ENCODE measurements at places on chromosomes 3 and 15.

- no peak for DNase-seq
Measured at GRCh38 chr3:105598042-105598796, 231.5 kb downstream of the ALCAM start.

- DNase-seq = no peak
Measured at GRCh38 chr3:72342450-72342849, 505.8 kb downstream of the SHQ1 start.

DNA sequence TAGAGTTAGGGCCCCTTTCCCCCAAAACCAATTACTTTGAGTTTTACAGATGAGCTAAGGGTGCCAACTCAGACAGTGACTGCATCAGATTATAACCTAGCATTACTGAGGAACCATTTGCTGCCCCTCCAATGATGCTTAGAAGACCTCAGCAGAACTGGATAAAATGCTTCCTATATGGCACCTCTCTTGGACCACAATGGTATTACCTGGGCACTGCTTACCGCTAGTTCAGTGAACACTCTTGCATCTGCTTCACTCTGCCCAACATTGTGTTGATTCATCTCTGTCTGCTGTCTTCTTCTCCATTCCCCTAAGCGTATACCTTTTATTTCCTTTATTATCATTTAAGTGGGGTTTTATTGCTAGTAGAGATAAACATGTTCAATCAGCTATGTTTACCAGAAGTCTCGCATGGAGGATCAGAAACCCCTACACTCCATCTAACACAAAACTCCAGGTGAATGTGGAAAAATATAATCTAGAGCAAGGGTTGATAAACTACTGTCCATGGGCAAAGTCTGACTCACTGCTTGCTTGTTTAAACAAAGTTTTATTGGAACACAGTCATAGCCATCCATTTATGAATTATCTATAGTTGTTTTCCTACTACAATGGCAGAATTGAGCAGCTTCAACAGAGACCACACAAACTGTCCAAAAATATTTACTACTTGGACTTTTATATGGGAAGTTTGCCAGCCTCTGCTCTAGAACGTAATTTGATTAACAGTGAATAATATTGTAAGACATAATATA, 100.2 kb upstream of the PTX3 start:
- no peak for DNase-seq

DNA sequence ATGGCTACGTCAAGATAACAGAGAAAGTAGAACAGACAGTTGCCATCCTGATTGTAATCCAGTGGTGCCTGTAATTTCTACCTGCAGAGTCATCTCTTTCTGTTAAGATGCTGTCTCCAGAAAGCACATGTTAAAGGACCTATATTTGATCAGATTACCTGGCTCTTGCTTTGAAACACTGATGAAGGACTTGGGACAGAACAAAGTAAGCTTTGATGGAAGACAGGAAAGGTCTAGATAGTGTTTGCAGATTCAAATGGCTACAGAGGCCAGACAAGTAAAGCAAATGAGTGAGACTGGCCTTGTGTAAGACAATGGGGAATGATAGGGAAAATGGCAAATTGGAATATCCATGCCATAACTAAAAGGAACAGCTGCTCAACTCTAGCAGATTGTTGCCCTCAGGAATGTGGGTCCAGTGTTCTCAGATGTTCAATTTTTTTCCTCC, 1.8 kb upstream of the GSK3B start:
- no peak for DNase-seq

GRCh38 chr3:38738630-38739395, 77.2 kb downstream of the SCN10A start:
- DNase-seq = no peak
